ENCODE measurements at places on chromosomes 6 and 20.
A peak's percentile ranks its signal among the peaks of the same experiment; 100 is the strongest.

- DNase-seq, result no peak
Observed at GRCh38 chr20:59945731-59946130, 5.5 kb downstream of the FAM217B start.

DNA sequence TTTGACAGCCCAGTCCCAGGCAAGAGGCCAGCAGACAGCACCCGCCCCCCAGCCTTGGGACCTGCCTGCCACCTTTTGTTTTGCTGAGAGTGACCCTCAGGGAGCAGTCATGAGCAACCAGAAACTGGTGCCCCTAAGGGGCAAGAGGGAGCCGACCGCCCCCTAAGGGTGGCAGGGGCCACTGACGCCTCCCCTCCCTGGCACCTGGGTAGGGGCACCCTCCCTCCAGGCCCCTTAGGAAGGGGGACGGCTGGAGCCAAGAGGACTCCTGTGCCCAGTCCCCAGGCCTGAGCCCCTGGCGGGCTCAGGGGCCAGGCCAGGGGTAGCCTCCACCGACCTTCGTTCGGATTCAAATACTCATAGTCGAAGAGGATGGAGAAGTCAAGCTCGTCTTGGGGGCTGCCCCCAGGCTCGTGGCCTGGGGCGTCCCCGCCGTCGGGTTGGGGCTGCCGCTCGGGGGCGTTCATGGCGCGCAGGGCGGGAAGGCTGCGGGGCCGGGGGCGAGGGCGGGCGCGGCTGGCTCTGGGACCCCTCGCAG lies 417 bp downstream of the NFATC2 start:
- DNase-seq, result peak; percentile 27

DNA sequence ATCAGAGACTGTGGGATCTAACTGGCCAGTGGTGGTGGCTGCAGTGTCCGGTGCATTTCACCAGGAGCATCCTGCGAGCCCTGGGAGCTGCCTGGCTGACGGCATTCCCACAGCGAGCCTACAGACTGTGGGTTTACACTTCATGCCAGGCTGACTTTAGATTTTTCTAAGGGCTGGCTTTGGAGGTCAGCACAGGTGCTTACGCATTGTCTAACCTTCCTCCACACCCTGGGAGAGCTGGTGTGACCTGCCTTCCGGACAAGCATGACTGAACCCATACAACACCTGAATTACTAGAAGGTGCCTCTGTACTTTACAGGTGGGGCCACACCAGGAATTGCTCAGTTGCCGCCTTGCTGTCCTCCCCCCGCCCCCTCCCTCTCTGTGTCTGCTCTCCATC lies 96.2 kb downstream of the RREB1 start:
- DNase-seq, result no peak

DNA sequence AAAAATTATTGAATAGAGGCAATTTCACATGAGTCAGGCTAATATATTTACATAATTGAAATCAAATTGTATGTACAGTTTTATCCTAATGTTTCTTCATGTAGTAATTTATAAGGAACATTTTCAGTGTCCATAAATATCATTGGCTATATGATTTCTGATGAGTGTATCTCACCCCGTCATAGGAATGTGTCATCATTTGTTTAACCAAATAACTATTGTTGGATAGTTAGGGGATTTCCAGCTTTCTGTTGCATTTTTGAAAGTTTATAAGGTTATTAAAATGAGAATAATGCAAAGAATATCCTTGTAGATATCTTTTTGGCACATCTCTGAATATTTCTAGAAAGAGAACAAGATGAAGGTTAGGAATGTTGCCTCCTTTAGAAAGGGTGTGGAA lies 39.0 kb downstream of the SYTL3 start:
- DNase-seq, result no peak

DNA sequence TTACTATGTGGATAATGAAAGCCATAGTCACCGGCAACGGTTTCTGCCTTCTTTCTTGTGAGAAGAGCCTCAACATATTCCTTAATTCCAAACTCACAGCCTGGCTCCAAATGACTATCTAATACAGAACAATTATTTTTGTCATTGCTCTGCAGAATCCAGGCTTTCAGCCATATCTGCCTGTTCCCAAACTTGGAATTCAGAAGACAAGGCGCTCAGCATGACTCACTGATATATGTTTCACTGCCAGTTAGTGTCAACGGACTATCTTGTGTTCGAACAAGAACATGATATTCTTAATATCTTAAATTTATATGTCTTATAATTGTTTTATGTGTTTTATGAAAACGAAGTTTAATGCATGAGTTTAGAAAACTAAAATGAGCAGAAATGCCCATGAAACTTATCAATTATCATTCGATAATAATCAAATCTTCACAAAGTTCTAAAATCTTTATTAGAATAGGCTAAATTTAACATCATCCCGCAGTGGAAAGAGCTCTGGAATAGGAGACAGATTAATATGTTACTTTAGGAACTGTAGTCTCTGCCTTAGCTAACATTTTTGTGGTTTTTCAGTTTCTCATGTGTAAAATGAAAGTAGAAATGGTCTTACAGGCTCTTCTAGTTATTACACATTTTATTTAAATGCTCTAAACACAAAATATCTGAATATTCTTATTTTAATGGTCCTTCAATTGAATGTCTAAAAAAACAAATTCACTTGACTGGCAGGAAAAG lies 669.3 kb upstream of the GJE1 start:
- no peak for DNase-seq

DNA sequence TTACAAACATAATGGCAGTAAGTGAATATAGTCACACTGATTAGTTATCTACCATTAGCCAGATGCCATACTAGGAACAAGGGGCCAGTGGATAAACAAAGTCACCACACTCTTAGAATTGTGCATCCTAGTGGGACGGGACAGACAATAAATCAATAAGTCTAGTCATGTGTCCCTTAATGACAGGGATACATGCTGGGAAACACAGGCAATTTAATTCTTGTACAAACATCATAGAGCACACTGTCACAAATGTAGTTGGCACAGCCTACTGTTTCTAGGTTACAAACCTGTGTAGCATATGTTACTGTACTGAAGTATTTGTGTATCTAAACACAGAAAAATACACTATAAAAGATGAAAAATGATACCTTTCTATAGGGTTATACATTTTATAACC lies 123.0 kb upstream of the FAM184A start:
- no peak for DNase-seq

DNA sequence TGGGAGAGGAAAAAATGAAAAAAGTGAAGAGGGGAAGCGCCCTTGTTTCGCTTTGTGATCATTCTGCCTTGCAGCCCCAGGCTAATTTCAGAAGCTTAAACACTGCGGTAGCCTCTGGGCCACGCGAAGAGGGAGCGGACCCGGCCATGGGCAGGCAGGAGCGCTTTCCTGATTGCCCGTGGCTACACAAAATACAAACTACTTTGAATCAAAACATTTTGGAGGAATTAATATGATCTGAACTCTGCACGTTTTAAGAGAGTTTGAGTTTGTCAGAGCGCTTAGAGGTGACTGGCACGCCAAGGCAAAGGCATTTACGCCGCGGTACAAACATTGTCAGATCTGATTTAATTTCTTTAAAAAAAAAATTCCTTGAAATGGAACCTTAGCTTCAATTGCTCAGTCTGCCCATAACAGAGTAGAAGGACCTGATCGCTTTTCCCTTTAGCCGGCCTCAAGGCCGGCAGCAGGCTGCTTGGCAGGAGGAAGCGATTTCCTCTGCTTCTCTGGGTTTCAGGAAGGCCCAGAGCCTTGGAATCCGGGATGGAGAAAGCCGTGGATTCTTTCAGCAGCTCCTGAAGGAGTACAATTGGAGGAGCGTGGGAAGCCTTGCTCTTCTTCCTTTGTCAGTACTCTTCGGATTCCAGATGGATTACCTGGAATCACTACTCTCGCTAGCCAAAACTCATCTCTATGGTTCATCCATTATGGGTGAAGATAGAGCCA lies 9.7 kb downstream of the TFAP2D start:
- no peak for DNase-seq

- DNase-seq, result no peak
Observed at GRCh38 chr20:48002517-48002970, 217.3 kb upstream of the SULF2 start.

DNA sequence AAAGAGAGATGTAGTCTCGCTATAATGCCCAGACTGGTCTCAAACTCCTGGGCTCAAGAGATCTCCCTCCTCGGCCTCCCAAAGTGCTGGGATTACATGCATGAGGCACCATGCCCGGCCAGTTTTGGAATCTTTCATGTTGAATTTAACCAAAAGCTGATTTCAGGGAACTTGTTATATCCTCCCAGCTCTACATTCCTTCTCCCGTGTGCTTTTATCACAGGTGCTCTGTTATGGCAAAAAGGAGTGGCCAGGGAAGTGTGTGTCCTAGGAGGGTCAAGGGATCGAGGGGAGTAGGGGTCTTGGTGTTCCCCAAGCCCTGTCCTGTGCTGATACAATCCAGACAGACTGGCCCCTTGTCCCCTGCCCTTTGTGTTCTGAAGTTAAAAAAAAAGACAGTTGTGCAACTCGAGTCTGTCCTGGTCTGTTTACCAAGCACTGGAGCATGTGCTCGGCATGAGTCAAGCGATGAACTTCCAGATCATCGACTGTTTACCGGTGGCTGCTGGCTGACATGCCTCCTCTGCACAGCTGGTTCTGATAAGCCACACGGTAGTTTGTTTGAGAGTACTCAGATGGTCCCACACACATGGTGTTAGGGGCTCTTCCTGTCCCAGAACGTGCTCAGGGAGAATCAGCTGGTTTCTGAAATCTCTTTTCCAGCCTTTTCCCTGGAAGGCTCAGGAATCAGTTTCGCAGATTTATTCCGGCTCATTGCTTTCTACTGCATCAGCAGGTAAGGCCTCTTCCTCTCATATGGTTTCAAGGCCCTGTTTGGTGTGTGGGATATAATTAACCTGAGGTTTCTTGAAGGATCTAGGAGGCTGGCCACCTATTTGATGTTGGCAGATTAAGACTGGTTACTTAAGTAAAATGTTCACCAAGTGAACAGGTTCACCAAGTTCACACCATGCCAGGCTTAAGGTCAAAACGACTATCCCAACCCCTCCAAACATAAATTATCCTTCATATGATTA lies 52.6 kb upstream of the NAA20 start:
- no peak for DNase-seq

DNA sequence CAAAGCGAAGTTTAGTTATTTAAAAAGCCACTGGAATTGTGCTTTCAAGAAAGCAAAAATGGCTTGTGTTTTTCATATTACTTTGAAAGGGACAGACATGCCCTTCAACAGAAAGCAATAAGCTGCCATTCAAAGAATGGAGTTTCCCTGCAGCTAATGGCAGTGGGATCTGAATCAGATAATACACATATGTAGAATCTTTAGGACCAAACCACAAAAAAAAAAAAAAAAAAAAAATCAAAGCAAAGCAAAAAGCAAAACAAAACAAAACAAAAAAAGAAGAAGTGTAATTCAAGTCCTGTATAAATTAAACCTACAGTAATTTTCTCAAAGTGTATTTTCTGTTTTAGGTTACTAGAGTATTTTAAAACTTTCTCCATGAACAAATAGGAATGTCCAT lies 63.6 kb upstream of the ZNF217 start:
- no peak for DNase-seq

- no peak for DNase-seq
Observed at GRCh38 chr6:102686461-102686860, 1293.0 kb downstream of the GRIK2 start.

GRCh38 chr6:90375681-90376439 lies 79.2 kb upstream of the BACH2 start:
- no peak for DNase-seq

GRCh38 chr20:41854765-41855164 lies 236.6 kb upstream of the CHD6 start:
- DNase-seq, result no peak

- no peak for DNase-seq
Observed at GRCh38 chr20:32052778-32053362, 828 bp downstream of the HCK start.

DNA sequence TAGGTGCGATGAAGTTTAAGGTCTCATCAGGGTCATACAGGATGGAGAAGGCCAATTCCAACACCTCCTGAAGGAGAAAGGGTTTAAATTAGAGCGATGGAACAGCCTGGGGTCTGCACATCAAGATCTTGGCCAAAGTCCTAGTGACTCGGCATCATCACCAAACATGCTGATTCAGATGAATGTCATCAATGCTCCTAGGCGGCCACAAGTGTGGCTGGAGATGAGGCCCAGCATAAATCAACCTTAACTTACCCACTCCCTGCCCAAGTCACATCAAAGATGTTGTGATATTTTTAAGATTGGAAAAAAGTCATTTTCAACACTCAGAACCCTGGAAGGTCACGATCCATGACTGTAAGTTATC lies 37.5 kb downstream of the ELMO2 start:
- DNase-seq, result no peak

- DNase-seq, result no peak
Observed at GRCh38 chr6:125984311-125984710, 2.0 kb upstream of the TRMT11 start.

DNA sequence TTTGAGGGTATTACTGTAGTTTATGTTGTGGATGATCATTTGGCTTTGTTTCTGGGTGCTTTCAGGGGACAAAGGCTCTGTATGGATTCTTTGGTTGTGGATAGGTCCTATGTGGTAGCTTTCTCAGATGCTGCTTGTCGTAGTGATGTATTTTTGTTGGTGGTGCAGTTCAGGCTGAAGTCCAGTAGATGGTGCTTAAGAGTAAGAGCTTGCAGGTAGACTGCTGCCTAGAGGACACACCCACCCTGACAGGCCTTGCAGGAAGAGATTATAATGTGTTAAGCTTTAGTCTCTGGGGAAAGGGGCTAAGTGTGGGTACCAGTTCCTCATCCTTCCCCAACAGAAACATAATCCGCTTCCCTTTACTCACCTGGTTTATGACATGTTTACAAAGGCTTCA lies 62.6 kb upstream of the ADGRB3 start:
- DNase-seq, result no peak

DNA sequence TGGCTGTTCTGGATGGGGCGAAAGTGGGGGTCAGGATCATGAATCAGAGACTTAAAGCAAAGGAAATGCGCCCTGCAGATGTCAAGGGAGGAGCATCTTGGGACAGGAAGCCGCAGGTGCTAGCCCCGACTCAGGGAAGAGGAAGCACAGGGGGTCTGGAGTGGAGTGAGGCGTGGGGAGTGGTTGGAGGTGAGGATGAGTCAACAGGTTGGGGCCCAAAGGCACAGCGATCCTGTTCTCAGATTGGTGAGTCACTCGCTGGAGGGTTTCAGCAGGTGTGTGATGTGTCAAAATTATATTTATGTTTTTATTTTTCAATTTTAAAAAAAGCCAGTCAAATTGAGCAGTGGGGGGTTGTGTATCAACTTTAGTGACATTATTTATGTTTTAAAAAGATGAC lies 19.0 kb downstream of the PACSIN1 start:
- no peak for DNase-seq

- DNase-seq, result peak; percentile 21
Observed at GRCh38 chr6:31558631-31559500, 11.5 kb downstream of the NFKBIL1 start.

- DNase-seq, result no peak
Observed at GRCh38 chr6:2450546-2450945, 205.1 kb upstream of the GMDS start.

GRCh38 chr20:61416546-61416945 lies 164.5 kb downstream of the CDH4 start:
- DNase-seq, result no peak

DNA sequence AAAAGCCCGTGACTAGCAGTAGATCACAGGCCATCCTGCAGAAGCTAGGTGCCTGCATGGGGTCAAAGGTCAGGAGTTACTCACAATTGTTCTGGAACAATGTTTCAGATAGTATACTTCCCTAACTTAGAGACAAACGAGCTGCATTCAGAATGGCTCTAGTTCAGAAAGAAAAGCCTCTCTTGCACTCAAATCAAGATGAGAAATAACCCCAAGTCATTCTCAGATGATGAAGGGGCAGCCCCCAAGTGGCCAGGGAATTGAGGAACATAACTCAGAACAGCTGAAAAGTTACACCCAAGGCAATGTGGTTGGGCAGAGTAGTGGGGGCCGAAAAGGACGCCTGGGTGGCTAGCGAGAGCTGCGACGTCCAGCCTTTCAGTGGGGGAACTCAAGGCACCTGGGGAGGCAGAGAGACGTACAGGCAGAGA lies 27.8 kb downstream of the FYN start:
- DNase-seq, result no peak

Measured in effector CD8-positive, alpha-beta T cell (primary cell).